ENCODE measurements at places on chromosomes 12 and 14. TPM values are rescaled to one million over a fixed set of nuclear protein-coding genes. Genes with fewer than 3 reads are reported as not detected.

Gene LPCAT3
- 102 TPM for total RNA-seq

Gene NFYB
- 36.7 TPM for total RNA-seq

- no peak overlapping the region for H3K27ac ChIP-seq
- DNase-seq = no peak
- H3K36me3 ChIP-seq = no peaks in the 10 kb centered on the region
- H3K4me1 ChIP-seq = peaks cover 67% of the 10 kb centered on the region
Observed at GRCh38 chr14:104975481-104976197, 2.5 kb downstream of the AHNAK2 start.

Gene SDS
- not detected for total RNA-seq

Gene RFLNA
- not detected for total RNA-seq

Gene P2RX2
- not detected for total RNA-seq

DNA sequence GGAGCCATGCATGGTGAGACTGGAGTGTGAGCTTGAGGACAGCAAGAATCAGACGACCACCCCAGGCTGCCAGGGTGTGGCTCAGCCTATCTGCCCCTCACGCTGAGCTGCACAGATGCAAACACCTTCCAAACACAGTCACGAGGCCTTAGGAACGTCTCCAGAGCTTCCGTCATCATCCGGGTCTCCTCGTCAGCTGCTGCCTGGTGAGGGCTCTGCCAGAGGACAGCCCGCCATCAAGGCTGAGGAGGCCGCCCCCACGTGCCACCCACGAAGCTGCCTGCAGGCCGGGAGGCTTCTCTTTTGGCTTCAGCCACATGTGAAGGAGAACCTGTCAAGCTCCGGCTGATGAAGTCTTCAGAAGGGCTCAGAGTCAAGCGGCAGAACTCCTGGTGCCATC lies 13.4 kb downstream of the DDX51 start:
- no peaks in the 10 kb centered on the region for H3K4me1 ChIP-seq
- no peak for DNase-seq
- H3K36me3 ChIP-seq = peaks cover 14% of the 10 kb centered on the region
- H3K27me3 ChIP-seq = no peaks in the 10 kb centered on the region
- H3K27ac ChIP-seq = no peak overlapping the region

Gene PRH1
- total RNA-seq = 17.2 TPM

Gene TMEM63C
- 2.2 TPM for total RNA-seq

Gene SERPINA3
- not detected for total RNA-seq

DNA sequence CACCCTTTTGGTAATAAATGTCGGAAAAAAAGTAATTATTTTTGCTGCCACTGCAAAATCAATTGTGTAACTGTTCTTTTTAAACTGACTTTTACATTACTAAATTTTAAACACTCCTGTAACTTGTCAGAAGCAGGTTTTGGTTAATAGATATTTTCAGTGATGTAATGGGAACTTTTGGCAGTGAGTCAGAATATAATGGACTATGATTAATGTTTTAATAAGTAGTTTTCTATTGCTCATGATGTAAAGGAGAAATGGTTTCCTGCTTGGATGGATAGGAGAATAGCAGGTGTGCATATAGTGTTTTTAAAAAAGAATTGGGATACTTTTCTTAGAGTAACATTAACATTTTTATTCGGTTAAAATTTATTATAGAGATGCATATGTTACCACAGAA lies 58.8 kb downstream of the TRMT5 start:
- no peaks in the 10 kb centered on the region for H3K4me1 ChIP-seq
- H3K27me3 ChIP-seq = no peaks in the 10 kb centered on the region
- H3K4me3 ChIP-seq = no peak overlapping the region
- DNase-seq = no peak
- 0 out of 2 replicates have a peak overlapping the region, but pooled peaks have one; percentile 23 for H3K27ac ChIP-seq

GRCh38 chr12:4353785-4354208 lies 25.7 kb downstream of the FGF23 start:
- DNase-seq = no peak
- H3K27ac ChIP-seq = no peak overlapping the region
- no peak overlapping the region for H3K4me3 ChIP-seq
- no peaks in the 10 kb centered on the region for H3K27me3 ChIP-seq
- 0 out of 2 replicates have a peak, but pooled peaks cover 6% of the 10 kb centered on the region for H3K36me3 ChIP-seq

GRCh38 chr14:31934767-31935266 lies 142.3 kb upstream of the ARHGAP5 start:
- no peaks in the 10 kb centered on the region for H3K27me3 ChIP-seq
- H3K36me3 ChIP-seq = no peaks in the 10 kb centered on the region
- no peak overlapping the region for H3K4me3 ChIP-seq
- H3K27ac ChIP-seq = no peak overlapping the region
- H3K4me1 ChIP-seq = peaks cover 23% of the 10 kb centered on the region

- H3K27me3 ChIP-seq = peaks cover 20% of the 10 kb centered on the region
- no peak overlapping the region for H3K4me3 ChIP-seq
- no peaks in the 10 kb centered on the region for H3K4me1 ChIP-seq
- no peak for DNase-seq
Observed at GRCh38 chr12:4900327-4900726, 9.4 kb upstream of the KCNA1 start.

GRCh38 chr12:93823616-93824391 lies 146.6 kb downstream of the CRADD start:
- DNase-seq = no peak
- H3K36me3 ChIP-seq = no peaks in the 10 kb centered on the region
- H3K27me3 ChIP-seq = no peaks in the 10 kb centered on the region
- no peak overlapping the region for H3K4me3 ChIP-seq

Gene SYT10
- not detected for total RNA-seq

Measured in PC-9 (cell line).